Epithelial cell of prostate (primary cell): ENCODE measurements at places on chromosomes 11 and 22.
A peak's percentile ranks its signal among the peaks of the same experiment; 100 is the strongest.

DNA sequence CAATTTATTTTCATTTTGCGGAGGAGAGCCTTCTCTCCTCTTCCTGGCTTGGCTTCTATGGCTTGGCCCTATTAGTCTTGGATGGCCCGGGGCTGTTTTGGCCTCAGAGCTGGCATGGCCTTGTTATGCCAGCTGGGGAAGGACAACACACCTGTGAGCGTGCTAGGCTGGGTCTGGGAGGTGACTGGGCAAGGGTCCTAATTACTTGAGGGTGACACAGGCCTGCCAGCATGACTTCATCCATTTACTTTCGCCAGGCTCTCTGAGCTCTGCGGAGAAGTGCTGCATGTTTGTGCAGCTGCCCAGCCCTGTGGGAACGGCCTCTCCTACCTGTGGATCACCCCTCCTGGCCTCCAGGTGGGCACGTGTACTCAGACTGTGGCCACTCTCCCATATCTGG is 153.6 kb downstream of the SNX19 start:
- peak; percentile 54 for DNase-seq

GRCh38 chr22:23212061-23213021 is 32.0 kb downstream of the BCR start:
- DNase-seq, result no peak

- no peak for DNase-seq
These were observed 346.0 kb upstream of the C11orf87 start for GRCh38 chr11:109075976-109076375.

DNA sequence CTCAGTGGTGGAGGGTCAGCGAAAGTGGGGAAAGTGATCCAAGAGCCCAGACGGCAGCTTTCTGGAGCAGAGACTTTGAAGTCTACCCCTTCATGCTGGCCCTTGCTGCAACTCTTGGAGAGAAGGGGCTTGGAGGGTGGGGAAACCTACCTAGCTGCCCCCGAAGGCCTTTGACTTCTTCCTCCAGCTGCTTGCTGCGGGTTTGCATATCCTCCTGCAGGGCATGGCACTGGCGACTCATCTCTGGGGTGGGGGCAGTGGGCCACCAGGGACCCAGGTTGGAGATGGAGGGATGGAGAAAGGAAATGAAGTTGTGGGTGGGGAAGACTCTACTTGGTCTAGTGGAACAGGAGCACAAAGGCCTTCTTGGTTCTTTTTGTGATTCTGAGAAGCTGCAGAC is 7.7 kb downstream of the NHERF4 start:
- DNase-seq, result no peak
